Kidney epithelial cell (primary cell): ENCODE measurements at places on chromosomes 11 and 22. TPM values are rescaled to one million over a fixed set of nuclear protein-coding genes. Genes with fewer than 3 reads are reported as not detected.

- peak; percentile 79 for DNase-seq
Observed at GRCh38 chr11:10592331-10592730, 23.9 kb upstream of the LYVE1 start.

Gene OR56A1
- not detected in 2 replicates for total RNA-seq

Gene AGBL2
- total RNA-seq = 0.29 and 0.62 TPM in 2 replicates

Gene SHANK2
- 12.5 and 16.0 TPM in 2 replicates for total RNA-seq

Gene CLMP
- total RNA-seq = 2.9 and 6.4 TPM in 2 replicates

Gene OR5P2
- total RNA-seq = not detected in 2 replicates

Gene ZNF214
- total RNA-seq = 2.5 and 4.0 TPM in 2 replicates

DNA sequence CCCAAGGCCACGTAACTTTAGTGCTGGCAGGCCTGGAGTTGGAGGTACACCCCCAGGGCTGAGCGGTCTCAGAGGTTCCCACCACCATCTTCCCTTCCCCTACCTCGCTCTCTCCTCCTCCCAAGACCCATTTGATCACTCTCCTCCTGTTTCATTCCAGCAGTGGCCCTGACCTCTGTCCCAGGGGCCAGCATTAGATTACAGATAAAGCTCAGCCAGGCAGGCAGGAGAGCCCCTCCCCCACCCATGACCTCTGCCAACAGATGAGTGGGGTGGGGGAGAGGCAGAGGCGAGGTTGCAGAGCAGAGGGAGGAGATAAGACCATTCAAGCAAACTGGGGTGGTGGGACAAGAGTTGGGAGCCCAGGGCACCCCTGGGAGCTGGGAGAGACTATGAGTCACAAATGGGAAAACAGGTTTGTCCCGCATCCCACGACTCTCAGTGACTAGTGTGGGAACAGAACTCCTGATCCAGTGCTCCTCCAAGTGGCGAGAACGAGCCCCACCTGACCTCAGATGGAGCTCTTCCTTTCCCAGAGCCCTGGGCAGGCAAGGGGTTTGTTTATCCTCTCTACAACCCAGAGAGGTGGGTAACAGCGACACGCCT, 367.9 kb downstream of the MN1 start:
- no peak for DNase-seq

- no peak for DNase-seq
Observed at GRCh38 chr11:134522782-134523570, 110.9 kb upstream of the B3GAT1 start.

Gene SCGB1D2
- not detected in 2 replicates for total RNA-seq

Gene MMP13
- 0.13 TPM in 1 of 2 replicates, not detected in the other for total RNA-seq

GRCh38 chr22:42856179-42856864, 751 bp downstream of the ARFGAP3 start:
- no peak for DNase-seq

- no peak for DNase-seq
Observed at GRCh38 chr11:133995066-133995465, 38.3 kb upstream of the IGSF9B start.

DNA sequence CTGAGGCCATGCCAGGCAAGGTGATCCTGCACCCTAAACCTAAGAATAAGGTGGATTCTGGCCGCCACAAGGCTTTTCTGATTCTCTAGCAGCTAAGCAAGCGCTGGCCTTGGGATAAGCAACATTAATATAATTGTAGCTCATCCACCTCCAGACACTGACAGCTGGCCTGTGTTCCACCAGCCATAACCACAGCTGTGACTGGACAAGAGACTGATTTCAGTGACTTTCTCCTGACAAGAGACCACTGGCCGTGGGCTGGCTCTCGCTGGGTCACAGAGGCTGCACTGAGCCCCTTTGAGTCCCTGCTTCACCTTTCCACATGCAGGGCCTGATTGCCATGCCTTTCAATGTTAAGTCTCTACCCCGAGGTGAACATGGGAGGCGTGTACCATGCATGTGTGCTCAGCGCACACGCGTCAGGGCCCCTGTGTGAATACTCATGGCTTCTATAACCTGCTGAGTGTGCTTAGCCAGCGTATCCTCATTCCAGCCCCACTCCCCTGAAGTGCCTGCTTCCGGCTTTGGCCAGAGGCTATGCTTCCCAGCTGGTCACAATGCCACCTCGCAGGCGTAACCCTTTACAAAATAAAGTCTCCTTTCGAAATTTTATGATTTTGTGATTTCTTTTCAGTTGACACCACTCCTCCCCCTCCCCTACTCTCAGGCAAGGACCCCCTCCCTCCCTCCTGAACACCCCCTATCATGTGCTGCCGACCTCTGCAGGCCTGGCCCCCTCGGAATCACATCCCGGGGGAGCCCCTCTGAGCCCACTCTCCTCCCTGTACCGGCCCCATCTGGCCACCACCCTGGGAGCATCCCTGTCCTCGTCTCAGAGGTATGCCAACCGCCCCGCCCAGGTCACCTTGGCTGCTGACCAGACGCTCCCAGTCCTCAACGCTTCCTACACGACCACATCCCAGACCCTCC, 128.1 kb downstream of the CTTN start:
- DNase-seq = no peak
